ENCODE measurements at places on chromosomes 5 and 9. TPM values are rescaled to one million over a fixed set of nuclear protein-coding genes. Genes with fewer than 3 reads are reported as not detected.

Gene FOXD4L5
- 0.07 TPM for total RNA-seq

Gene SVEP1
- 8.7 TPM for total RNA-seq

Gene REEP2
- total RNA-seq = 17.3 TPM

Gene DBH
- not detected for total RNA-seq

Gene F2RL1
- 0.83 TPM for total RNA-seq

Gene PLAC8L1
- not detected for total RNA-seq

Gene GRM6
- not detected for total RNA-seq

Measured in heart right ventricle (tissue), 16 donors.